ENCODE measurements at places on chromosomes 3 and 15. TPM values are rescaled to one million over a fixed set of nuclear protein-coding genes. Genes with fewer than 3 reads are reported as not detected.
A peak's percentile ranks its signal among the peaks of the same experiment; 100 is the strongest.

DNA sequence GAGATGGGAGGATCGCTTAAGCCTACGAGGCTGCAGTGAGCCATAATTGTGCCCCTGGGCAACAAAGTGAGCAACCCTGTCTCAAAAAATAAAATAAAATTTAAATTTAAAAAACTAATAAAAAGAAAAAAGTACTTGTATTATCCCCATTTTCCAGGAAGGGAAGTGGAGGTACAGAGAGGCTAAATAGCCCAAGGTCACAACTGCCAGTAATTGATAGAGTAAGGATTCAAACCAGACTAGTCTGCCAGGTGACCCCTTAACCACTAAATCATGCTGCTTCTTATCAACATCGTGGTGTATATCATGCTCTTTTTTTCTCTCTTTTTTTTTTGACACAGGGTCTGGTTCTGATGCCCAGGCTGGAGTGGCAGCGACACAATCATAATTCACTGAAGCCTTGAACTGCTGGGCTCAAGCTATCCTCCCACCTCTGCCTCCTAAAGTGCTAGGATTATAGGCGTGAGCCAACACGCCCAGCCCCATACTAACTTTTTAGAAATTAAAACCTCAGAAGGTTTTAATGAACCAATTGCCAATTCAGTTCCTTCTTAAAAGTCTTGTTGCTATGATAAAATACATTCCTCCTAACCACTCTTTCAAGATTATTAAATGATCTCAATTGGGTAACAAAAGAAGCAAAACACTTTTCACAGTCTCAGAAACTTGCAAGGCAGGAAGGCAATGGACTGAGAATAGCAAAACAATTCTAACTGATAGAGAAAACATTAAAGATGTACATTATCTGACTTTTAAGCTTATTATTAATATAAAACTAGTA is 30.5 kb downstream of the HERC1 start:
- DNase-seq = no peak

- no peak for DNase-seq
Observed at GRCh38 chr3:123046262-123047061, 18.9 kb upstream of the SEMA5B start.

TRIM42 gene
- not detected for total RNA-seq

DNA sequence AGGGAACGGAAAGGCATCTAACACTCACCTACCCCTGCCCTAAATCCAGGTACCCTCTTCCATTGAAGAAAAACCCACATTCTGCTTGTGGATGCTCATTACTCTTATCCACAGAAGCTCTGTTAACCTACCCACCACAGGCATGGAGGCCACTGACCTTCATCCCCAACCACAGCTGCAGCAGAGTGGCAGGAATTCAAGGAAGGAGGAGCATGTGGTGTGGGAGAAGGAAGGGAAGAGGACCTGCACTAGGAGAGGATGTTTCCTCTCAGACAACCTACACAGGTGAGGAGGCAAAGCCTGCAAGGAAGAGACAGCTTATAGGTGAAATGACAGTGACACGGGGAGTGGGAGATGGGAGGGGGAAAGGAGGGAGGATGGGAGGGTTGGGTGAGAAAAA is 192.5 kb upstream of the TSC22D2 start:
- no peak for DNase-seq

- DNase-seq = peak; percentile 92
Observed at GRCh38 chr3:188417271-188417696, 263.3 kb downstream of the LPP start.

TTC23 gene
- 5.6 TPM for total RNA-seq

GRCh38 chr3:134374791-134375581 is 739 bp upstream of the AMOTL2 start:
- no peak for DNase-seq

GRCh38 chr3:112640930-112641801 is at the start of gene CCDC80:
CCDC80 (minus strand) TSS chr3:112641143; CDS start chr3:112639905, 1,238 bp downstream.
- DNase-seq = no peak

- no peak for DNase-seq
Observed at GRCh38 chr15:98817745-98818144, 169.4 kb downstream of the IGF1R start.

GRCh38 chr3:10419637-10420232 is 85.7 kb downstream of the ATP2B2 start:
- DNase-seq = no peak

DNA sequence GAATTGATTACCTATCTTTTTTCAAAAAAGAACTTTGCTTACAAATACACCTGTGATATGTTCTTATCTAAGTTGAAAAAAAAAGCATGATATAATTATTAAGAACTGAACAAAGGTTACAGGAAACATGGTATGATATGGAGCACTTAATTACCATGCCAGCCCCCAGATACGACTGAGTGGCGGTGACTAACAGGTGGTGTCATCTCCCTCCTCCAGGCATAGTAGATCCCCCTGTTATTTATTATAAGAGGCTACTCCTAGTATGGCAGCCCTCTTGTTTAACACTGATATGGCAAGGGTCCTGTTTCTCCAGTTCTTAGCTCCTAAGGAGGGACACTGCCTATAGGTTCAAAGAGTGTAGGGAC is 31.0 kb upstream of the TM4SF4 start:
- DNase-seq = no peak

P4HTM gene
- 20.1 TPM for total RNA-seq

DNA sequence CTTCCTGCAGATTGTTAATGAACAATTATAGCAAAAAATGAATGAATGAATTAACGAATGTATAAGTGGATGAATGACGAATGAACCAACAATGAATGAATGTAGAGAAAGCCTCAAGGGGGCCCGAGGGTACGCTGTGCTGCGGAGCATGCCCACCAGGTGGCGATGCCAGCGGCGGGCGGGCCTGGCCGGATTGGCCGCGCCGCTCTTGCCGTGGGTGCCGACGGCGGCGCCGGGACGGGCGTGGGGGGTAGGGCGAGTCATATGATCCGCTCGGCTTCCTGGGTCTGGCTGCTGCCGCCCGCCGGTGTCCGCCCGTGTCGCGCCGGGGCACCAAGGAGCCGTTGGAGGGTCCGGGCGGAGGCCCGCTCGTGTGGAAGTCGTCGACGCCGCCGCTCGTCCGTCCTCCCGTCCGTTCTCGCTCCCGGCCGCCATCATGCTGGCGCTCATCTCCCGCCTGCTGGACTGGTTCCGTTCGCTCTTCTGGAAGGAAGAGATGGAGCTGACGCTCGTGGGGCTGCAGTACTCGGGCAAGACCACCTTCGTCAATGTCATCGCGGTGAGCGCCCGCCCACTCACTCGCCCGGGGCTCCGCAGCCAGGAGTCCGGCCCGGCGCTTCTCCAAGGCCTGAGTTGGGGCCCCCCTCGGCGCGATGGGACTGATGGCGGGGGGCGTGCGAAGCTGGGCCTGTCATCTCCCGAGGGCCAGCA is at the start of gene ARL8B:
ARL8B (plus strand) TSS at position 263 of the 711 bp plus-strand sequence; CDS start at position 437, 174 bp downstream.
- peak; percentile 89 for DNase-seq

DNA sequence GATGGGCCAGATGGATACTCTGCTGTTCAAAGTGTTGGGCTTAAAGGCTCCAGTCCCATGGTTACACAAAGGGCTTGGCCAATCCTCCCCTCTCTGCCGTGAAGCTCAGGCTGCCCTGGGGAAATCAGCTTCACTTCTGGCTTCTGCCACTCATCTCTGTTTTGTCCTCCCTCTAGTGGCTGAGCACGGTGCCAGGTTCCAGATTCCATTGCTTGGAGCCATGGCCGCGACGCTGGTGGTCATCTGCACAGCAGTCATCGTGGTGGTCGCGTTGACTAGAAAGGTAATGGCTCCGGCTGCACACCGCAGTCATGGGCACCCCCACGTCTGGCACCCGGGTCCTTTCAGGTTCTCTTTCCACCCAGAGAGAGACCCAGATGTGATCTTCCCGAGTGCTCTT is 5.6 kb downstream of the TIGIT start:
- DNase-seq = no peak

Measured in gastrocnemius medialis (tissue), 4 donors.